ENCODE measurements at places on chromosomes 3 and 15.

DNA sequence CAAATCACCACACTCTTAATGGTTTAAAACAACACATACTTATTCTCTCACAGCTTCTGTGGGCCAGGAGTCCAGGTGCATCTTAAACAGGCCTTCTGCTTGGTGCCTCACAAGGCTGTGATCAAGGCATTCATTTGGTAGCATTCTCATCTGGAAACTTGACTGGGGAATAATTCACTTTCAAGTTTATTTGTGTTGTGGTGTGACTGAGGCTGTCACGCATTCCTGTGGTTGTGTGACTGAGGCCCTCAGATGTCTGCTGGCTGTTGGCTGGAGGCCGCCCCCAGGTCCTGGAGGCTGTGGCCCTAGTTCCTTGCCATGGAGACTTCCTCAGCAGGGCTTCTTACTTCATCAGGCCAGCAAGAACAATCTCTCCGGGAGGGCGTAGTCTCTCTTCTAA, 16.9 kb upstream of the FAM3D start:
- no peak for DNase-seq

- no peak for DNase-seq
Observed at GRCh38 chr3:71890356-71890931, 105.5 kb upstream of the PROK2 start.

DNA sequence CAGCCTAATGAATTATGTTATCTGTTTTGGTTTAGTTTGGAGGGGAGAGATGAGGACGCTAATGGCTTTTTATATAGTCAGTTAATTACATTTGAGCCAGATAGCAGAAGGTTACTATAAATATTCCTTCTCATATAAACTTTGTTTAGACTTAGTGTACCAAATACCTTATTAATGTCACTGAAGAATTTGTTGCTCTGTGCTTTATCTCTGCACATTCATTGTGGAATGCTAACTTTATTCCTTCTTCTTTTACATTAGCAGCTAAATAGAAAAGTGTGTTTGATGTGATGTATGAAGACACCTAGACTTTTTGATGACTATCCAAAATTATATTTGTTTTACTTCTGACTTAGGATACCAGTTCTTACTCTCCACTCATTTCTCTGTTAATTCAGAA, 105.2 kb downstream of the EPHA3 start:
- DNase-seq = no peak

DNA sequence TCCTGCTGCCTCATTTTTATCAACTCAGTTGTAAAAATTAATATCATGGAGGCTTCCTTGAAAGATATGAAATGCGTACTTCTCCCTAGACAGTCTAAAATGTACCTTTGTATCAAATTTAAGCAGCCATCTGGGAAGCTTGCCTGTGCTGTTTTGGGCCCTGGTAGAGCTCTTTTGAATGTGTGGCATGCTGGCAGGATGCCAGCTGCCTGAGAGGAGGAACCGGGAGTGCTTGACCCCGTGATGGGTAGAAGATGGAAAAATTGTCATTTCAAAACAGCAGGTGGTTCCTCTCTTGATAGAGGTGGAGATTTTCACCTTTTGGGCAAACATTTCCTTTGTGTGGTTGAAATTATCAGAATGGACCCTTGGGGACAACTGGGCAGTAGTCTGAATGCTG, 245.3 kb downstream of the RPLP1 start:
- no peak for DNase-seq

DNA sequence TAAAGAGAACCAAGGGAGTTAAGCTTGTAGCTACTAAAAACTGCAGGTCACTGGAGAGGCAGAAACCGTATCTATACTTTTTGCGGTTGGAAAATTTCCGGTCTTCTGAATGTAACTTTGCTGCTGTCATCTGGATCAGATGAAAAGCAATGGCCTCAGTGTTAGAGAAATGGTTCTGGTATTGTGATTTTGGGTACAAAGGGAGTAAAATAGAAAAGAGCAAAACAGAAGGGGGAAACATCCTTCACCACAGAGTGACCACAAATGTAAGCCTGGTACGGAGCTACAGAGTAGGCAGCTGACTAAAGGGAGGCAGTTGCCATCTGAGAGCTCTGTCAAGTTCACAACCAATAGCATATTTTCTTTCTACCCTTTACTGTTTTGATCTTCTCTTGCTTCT, 5.6 kb downstream of the CD96 start:
- no peak for DNase-seq

- DNase-seq = no peak
Observed at GRCh38 chr15:99981839-99982658, 248.8 kb upstream of the LYSMD4 start.

DNA sequence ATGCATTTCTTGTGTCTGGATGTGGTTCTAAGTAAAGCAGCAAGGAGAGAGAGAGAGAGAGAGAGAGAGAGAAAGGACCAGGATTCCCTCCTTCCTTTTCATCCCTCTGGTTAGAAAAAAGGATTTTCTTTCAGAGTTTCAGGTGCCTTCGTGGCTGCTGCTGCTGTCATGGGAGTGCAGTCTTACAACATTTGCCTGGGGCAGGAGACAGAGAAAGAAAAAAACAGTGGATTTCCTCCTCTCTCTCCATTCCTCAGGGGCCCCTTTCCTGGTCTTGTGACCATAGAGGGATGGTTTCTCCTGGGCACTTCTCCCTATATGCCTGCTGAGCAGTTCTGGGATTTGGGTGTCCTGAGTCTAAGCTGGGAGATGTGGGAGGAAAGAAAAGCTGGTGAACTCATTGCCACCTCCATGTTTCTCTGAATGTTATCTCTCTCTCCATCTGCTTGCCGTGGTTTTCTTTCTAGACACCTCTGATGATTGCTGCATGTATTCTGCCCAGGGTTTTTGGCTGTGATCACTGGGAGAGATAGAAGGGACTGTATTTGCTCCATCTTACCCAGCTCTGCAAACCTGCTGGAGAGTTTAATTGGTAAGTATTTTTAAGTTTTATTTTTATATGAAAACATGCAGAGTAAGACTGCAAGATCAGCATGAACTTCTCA, 142.4 kb upstream of the RGMA start:
- no peak for DNase-seq
